ENCODE measurements at places on chromosomes 6 and 20.

- DNase-seq: no peak
Observed at GRCh38 chr6:41663568-41663967, 25.3 kb downstream of the MDFI start.

DNA sequence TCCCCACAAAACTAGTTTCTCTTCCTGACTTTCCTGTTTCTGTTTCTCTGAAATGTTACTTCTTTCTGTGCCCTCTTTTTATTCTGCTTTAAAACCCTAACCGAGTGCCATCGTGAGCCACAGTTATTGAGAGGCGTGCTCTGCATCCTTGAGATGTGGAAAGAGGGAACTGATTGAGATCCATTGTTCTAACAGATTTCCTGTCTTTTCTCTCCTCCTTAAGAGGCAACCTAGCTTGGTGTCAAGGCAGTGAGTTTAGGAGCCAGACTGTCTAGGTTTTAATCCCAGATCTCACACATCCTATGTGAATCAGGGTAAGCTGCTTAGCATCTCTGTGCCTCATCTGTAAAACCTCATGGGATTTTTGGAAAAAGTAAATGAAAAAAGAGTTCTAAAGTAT, 57.5 kb downstream of the SNX9 start:
- no peak for DNase-seq

DNA sequence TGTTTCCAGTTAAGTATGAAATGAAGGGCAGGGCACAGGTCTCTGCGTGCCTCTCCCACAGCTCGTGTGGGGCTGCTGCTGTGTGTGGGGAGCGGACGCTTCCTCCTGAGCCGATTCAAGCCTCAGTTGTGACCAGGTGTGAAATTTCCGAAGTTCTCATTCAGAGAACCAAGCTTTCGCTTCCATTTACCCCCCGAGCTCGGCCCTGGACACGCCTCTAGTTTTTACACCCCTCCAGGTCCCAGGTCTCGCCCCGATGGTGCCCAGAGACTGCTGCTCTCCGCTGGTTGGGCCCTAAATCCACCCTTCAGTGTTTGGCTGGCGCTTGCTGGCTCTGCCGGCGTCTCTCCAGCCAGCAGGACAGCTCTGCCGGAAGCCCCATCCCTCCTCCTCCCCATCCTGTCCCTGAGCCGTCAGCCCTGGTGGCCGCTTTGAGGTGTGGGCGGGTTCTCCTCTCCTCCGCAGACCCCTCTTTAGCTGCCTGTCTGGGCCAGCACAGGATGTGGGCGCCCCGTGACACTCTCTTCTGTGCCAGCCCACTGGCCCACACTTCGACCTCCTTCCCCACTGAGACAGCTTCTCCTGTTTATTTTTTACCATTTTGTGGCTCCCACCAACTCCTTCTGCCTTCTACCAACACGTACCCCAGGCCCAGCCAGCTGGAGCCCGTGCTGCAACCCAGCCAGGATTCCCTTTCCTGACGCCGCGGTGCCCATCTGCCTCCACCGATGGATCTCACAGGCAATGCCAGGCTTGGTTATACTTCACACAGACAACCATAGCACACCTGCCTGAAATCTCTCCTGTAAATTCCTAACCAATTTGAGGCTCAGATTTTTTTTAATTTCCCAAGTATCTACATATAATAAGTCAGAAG, 142.8 kb downstream of the DLL1 start:
- DNase-seq: no peak

GRCh38 chr6:124872361-124873065, 89.7 kb upstream of the RNF217 start:
- no peak for DNase-seq

DNA sequence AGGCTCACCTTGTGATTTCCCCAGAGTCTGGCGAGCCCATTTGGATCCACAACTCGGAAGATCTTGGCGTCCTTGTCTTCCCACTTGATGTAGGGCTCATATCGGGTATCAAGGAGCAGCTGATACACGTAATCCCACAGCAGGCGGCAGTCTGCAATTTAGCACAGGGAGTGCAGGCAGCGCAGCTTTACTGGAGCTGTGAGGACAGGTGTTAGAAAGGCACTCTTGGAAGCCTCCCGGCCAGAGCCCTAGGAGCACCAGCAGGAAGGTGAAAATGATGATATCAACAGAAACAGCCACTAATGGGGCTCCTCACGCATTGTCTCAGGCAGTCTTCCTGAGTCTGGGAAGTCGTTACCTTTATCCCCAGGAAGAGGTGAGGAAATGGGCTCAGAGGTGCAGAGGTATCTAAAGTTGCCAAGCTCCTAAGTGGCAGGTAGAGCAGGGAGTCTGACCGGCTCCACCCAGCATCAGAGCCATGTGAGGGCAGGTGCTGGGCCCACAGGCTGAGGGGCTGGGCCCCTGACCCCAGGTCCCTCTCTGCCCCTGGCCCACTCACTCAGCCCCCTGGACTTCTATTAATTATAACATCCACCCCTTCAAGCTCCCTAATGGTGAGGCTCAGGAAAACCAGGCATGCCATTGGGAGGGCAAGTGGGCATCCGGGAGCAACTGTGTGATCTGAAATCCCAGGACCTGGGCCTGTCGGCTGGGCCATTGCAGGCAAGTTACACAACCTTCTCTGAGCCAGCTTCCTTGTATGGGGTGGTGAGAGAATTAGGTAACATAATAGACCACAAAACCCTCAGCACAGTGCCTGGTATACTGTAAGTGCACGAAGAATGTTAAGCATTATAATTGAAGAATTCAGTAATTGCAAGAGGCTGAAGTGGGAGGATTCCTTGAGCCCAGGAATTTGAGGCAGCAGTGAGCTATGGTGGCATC, 18.3 kb downstream of the ETV7 start:
- DNase-seq: peak; percentile 93

All from iris pigment epithelial cell (primary cell).